ENCODE measurements at places on chromosomes 2 and 18.

DNA sequence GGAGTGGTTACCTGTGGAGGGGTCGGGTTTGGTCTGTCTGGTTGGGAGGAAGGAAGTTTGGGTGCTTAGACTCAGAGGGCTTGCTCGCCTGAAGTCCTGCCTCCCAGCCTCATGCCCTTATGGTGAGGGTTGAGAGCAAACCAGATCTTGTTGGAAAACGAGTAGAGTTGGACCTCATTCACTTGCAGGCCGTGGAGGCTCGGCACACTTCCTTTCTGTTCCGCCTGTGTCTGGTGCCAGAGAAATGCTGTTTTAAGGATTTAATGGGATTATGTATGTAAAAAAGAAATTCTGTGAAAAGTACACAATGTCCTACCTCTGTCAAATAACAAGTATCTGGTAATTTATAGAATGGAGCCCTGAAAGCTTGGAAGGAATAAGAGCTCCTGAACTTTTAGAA, 29.6 kb downstream of the GATA6 start:
- no peak for DNase-seq

DNA sequence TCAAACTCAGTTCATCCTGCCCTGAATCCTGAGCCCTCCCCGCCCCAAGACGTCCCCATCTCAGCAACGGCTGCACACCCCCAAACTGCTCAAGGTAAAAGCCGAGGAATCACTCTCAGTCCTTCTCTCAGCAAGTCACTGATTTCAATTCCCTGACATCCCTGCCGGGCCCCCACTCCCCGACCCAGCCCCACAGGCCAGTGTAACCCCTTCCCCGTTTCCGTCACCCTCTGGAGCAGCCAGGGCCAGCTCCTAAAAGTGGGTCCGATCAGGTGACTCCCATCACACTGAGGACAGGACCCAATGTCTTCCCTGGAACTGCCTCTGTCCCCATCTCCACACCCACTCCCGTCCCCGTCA, 20.5 kb downstream of the SNORC start:
- no peak for DNase-seq

DNA sequence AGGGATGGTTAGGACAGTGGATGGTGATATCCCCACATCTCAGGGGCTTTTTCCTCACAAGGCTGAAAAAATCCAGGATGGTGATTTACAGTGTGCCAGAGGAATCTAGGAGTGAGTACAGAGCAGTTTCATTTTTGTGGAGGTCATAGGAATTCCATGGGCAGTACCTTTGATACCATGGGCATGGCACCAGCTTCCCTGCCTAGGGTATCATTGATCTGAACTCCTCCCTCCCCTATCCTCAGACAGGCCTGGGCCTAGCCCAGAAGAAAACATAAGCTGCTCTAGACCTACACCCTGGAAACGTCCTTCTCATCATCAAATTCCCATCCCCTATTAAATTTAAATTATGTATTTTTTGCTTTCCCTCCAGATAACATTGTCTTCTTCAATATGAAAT, 136.3 kb upstream of the KLHL29 start:
- no peak for DNase-seq

- no peak for DNase-seq
Observed at GRCh38 chr2:95309599-95309998, 12.5 kb downstream of the KCNIP3 start.

DNA sequence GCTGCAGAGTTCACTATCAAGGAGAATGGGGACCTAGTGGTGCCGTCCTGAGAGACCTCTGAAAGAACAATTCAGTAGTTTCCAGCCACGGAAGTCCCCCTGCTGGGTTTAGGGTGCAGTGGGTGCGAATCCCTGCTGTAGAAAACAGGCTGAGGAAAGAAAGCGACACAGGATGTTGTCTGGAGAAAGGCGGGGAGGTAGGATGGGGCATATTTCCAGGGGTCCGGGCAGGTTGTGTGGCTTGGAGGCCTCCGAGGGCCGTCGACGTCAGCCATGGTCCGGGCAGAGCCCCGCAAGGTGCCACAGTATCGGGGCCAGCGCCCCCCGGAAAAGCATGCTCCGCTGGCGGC, 807 bp upstream of the CREB1 start:
- DNase-seq = no peak

GRCh38 chr2:67666386-67667053, 269.4 kb downstream of the ETAA1 start:
- no peak for DNase-seq

- DNase-seq = no peak
Observed at GRCh38 chr2:46866770-46867246, 48.8 kb downstream of the MCFD2 start.

DNA sequence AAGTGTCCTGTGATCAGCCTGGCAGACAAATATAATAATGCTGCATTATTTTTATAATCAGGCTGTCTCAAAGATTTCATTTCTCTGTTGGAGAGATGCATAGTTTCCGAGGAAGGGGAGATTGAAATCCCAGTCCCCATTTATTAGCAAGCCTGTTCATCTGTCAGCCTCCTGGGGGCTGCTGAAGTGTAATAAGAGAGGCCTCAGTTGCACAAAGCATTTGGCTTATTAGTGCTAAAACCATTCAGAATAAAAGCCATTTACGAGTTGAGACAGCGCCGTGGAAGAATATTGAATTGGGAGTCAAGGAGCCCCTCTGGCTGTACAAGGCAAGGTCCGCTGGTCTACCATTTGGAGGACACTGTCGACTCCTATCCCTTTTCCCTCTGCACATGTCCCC, 6.1 kb downstream of the GPR39 start:
- DNase-seq = no peak
